Fibroblast of skin of right biceps (primary cell): ENCODE measurements at places on chromosomes 5 and 9.

DNA sequence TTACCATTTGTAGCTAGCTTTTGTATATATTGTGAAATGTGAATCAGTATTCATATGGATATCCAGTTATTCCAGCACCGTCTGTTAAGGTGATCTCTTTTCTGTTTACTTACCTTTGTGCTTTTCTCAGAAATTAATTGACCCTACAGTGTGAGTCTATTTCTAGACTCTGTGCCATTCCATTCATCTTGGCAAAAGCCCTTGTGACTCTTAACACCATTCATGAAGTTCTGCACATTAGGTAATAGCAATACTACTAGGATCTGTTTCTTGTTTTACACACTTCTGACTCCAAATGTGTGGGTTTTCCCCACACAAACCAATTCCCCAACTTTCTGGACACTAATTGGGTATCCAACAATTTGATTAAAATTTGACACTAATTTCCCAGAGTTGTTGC, 40.4 kb downstream of the SLC12A2 start:
- DNase-seq, result no peak

- DNase-seq, result no peak
These were observed 448 bp downstream of the RELL2 start for GRCh38 chr5:141637123-141637766.

DNA sequence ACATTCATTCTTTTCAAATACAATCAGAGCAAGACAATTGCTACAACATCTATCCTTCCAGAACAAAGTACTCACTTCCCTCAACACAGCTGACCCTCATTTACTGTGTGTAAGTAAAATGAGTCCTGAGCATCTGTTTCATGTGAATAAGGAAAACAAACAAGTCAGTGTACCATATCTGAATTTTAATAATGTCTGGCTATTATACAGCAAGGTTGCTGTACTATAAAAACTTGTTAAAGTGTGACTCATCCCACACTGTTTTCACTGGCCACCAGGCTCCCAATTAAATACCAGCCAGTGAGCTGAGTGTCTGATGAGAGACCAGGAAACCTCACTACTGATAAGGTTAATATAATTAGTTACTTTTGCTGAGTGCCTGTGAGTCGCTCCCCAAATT, 339.8 kb downstream of the AGTPBP1 start:
- peak; percentile 31 for DNase-seq

DNA sequence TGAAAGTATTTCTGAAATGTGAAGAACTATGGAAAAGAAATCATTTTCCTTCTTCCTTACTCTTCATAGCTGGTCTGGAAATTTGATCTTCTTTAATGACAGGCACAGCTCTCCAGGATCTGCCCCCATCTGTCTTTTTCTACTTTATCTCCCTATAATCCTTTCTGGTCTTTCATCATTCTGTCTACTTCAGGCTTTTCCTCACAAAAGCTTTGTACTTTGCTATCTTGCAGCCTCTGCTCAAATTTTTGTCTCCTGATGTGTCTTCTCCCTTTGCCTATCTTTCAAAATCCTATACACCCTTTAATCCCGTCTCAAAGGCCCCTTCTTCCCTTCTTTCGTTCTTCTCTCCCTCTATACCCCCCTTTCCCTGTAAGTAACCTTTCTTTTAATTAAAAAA, 114.9 kb upstream of the ATP10B start:
- DNase-seq, result no peak

DNA sequence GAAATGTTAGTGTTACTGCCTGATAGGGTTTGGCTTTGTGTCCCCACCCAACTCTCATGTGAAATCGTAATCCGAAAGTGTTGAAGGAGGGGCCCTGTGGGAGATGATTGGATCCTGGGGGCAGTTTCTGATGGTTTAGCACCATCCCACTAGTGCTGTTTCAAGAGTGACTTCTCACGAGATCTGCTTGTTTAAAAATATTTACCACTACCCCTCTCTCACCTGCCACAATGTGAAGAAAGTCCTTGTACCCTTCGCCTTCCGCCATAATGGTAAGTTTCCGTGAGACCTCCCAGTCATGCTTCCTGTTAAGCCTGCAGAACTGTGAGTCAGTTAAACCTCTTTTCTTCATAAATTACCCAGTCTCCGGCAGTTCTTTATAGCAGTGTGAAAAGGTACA, 2.6 kb upstream of the RFX3 start:
- no peak for DNase-seq
